ENCODE measurements at places on chromosomes 16 and 17.

- DNase-seq, result no peak
Measured at GRCh38 chr17:76411247-76411646, 26.8 kb downstream of the SPHK1 start.

DNA sequence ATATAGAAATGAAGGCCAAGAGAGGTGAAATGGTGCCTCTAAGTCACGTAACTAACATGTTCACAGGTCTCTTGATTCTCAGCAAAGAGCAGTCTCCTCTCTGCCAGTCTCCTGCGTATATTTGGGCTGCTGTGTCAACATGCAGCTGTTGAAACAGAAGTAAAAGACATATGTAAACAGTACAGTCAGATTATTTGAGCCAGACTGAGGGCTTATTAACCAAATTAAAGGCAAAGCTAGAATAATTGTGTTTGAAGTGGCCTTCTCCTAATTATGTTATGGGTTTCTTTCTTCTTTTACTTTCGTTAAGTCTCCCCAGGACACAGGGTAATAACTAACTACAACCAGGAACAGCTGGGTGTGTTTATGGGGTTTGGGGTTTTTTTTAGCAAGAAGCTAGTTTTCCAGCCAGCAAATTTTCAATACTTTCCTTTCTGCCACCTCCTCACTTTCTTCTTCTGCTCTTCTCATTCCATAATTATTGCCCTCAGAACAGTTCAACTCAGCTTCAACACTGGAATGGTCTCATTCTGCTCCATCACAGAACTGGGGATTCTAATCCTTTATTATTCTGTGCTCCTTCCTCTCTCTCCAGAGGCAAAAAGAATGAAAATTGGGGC, 18.4 kb downstream of the G6PC1 start:
- no peak for DNase-seq

- DNase-seq, result no peak
Measured at GRCh38 chr16:24235806-24236205, 20.3 kb upstream of the CACNG3 start.

DNA sequence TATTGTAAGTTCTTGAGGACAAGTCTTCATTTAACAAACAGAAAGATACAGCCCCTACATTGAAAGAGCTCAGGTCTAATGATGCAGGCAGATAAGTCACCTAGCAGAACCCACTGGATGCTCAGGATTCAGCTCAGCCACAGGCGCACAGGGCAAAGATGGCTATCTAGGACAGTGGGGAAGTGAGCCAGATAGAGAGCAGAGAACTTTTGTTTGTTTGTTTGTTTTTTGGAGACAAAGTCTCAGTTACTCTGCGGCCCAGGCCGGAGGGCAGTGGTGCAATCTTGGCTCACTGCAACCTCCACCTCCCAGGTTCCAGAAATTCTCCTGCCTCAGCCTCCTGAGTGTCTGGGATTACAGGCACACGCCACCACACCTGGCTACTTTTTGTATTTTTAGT, 20.4 kb downstream of the METTL2A start:
- DNase-seq, result no peak

- no peak for DNase-seq
Measured at GRCh38 chr17:79249929-79250521, 175.4 kb downstream of the ENGASE start.

DNA sequence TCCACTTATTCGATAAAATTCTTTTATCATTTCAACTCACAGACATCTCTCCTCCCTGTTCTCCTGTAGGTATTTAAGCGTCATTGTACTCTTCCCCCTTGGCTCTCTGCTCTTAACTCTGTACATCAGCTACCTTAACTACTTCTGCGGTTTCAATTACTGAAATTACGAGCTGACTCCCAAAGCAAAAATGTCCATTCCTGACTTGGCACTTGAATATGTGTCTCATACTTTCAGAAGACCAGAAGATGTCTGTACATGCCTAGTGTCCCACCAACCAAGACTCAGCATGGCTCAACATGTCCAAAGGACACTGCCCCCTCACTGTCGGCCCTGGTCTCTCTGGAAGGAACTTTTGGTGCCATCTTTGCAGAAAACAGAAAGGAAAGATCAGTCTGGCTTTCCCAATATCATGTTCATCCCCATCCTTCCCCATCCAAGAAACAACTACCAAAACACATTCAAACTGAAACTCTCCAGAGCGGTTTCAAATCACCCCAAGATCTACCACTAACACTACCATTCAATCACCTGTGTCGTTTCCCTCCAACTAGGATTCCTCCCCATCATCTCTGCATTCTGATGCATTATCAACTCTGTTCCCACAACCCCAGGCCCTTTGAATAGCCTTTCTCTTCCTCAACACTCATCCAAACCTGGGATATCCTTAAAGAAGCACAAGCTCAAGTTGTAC, 74.9 kb downstream of the ZFHX3 start:
- no peak for DNase-seq

DNA sequence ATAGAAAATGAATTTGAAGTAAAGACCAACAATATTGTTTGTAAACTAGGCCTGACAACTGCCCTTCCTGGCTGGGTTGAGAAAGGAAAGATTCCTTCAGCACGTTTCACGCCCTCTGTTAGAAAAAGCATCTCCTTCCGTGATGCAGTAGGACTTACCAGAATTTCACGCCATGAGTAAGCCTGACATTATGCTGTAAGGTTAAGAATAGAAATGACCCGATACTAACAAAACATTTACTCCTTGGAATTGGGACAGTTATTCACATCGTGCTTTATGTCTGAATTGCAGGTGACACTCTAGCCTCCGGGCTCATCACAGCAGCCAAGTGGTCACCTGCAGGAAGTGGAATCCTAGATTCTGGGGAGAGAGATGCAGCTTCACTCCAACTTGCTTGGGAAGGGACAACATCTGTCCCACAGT, 17.5 kb downstream of the MARCHF10 start:
- no peak for DNase-seq

- DNase-seq, result peak; percentile 25
Measured at GRCh38 chr16:4115209-4115948, 863 bp downstream of the ADCY9 start.

DNA sequence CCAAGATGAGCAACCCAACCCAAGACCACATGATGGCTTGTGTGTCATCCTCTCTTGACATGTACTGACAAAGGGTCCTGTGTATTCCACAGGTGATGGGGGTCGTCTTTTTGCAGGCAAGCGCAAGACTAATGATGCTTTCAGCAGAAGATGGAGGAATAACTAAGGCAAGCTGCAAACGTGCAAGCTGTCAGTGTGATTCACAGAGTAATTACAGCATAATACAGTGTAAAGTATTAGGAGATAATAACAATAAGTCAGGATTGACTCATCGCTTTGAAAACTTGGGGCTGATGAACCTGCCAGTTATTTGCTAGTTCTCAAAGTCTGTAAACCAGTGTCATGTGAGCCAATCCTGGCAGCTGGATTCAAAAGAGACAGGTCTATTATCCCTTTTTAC, 41.6 kb upstream of the ASIC2 start:
- DNase-seq, result no peak

GRCh38 chr16:72426386-72426785, 254.4 kb upstream of the PMFBP1 start:
- DNase-seq, result no peak

DNA sequence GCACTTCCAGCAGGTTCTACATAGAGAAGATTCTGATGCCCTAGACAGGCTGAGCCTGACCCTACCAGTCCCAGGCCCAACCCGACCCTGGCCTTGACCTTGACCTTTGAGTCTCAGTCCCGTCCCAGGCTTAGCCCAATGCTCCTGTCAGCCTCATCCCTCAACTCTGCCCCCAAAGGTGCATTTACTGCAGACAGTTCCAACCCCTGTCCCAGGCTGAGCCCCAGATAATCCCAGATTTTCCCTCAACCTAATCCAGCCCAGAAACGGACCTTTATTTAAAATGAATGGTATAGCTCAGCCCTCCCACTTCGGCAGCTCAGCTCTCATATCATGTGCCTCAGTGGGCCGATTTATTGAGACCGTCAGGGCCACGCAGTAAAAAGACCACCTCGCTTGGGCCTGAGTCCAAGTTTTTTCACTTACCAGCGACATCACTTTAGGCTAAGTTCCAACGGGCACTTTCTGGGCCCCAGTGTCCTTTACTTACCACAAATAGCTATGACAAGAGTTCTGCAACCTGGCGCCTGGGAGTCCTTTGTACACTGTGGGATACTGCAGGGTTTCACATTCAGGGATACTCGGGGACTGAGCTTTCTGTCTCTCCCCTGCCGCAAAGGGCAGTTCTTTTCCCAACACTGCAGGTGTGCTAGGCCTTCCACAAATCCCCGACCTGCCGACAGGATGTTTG, 89.5 kb downstream of the WSCD1 start:
- no peak for DNase-seq

- no peak for DNase-seq
Measured at GRCh38 chr17:545156-545555, 169.5 kb downstream of the VPS53 start.

DNA sequence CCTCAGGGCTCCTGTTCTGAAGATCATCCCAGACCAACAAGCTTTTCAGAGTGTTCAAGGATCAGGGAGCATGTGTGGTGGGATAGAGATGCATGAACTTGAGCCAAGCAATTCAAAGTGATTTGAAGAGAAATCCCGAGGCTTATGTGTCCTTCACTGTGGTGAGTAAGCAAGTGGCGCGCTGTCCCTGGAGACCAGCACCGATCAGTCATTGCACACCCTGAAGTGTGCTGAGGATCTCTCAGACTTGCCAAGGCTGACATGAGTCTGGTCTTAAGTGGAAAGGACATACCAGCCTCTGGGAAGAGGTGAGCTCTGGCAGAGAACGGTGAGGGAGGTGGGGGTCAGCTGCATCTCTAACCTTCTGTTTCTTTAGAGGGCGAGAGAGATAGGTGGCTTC, 43.8 kb upstream of the CDH13 start:
- no peak for DNase-seq

DNA sequence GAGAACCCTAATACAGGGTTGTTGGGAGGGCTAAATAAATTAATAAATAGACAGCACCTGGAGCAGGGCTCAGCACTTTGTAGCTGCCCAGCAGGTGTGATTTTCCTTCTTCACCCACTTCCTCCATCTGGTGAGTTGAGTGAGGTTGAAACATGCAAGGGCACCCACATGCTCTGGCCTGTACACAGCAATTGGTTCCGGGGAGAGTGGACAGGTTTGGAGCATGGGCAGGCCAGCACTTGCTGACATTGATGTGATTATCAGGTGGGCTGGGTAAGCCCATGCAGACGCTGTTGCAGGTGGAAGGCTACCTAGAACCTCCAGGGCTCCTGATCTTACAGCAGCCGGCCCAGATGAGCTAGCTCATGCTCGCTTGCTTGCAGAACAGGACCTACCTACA, 1.3 kb upstream of the MRTFB start:
- no peak for DNase-seq

DNA sequence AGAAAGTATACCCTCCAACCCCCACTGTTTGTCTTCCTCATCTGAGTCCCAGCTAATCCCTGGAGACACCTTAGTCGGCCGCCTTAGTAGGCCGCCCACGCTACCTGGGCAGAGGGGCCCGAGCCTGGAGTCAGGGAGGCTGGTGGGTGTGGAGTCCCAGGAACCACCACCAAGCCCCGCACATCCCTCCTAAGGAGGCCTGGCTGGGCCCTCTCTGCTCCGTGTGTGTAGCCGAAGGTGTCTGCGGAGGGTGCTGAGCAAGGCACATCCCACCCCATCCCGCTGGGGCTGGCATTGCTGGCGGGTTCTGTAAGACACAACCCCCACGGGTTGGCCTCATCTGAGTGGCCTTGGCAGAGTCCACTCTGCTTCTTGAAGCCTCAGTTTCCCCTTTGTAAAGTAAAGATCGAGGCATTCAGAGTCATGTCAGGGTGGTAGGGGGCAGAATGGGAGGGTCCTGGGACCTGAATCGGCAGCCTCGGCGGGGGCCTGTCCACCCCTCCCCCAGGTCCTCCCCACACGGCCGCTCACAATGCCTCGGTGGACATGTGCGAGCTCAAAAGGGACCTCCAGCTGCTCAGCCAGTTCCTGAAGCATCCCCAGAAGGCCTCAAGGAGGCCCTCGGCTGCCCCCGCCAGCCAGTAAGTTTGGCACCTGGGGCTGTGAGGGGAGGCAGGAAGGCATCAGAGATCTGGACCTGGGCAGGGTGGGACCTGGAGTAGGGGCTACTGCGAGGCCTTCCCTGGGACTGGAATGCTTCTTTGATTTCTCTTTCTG, 15.2 kb upstream of the ADGRG3 start:
- DNase-seq, result no peak

DNA sequence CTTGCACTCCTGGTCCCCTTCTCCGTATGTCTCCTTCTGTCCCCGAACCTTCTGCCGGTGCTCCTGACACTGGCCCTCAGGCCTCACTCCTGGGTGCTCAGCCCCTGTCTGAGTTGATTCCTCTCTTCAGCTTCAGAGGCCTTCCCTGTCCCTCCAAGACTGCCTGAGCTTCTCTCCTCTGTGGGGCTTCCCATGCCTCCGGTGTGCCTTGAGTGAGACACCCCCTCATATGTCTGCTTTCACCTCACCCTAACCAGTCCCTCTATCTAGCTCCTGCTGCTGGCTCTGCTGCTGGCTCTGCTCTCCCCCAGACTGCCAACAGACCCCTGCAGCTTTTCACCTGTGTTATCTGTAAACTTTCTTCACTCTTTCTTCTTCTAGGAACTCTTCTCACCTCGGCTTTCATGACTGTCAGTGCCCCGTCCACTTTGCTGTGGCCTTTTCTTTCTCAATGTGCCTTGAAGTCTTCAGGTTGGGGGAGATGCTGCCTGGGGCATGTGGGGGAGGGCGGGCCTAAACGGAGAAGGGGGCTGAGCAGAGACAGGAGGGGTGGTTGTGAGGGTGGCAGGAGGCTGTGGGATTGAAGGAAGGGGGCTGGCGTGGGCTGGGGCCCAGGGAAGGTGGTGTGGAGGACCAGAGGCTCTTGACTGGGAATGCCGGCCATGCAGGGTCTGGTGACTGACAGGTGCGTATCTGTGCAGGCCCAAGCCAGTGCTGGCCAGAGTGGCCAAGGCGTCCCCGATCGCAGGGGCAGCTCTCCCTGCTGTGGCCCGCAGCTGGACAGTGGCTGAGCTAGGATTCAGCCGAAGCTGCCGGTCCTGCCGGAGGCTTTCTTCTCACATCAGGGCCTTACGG, 81.3 kb downstream of the METRNL start:
- DNase-seq, result no peak

- no peak for DNase-seq
Measured at GRCh38 chr17:59330053-59330942, 1.2 kb upstream of the YPEL2 start.

- peak; percentile 32 for DNase-seq
Measured at GRCh38 chr17:13931111-13931526, 138.2 kb upstream of the COX10 start.

DNA sequence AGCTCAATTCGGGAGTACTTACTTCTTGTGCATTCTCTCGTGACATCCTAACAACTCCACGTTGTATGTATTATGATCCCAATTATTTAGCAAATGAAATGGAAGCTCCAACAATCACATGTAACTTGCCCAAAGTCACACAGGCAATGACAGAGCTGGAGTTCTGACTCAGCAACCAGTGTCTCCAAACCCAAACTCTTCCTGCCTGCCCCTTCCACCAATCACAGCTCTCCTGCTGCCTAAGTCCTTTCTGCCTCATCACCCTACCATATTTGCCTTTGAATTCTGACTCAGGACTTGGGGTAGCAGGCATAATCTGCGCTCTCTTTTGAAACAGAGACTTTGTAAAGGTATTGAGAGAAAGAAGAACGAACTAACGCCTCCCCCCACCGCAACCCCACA, 245.2 kb upstream of the MAF start:
- DNase-seq, result no peak

All from fibroblast of skin of left quadriceps (primary cell).